T1000 (cell line): ENCODE measurements at places on chromosomes 4 and X.

DNA sequence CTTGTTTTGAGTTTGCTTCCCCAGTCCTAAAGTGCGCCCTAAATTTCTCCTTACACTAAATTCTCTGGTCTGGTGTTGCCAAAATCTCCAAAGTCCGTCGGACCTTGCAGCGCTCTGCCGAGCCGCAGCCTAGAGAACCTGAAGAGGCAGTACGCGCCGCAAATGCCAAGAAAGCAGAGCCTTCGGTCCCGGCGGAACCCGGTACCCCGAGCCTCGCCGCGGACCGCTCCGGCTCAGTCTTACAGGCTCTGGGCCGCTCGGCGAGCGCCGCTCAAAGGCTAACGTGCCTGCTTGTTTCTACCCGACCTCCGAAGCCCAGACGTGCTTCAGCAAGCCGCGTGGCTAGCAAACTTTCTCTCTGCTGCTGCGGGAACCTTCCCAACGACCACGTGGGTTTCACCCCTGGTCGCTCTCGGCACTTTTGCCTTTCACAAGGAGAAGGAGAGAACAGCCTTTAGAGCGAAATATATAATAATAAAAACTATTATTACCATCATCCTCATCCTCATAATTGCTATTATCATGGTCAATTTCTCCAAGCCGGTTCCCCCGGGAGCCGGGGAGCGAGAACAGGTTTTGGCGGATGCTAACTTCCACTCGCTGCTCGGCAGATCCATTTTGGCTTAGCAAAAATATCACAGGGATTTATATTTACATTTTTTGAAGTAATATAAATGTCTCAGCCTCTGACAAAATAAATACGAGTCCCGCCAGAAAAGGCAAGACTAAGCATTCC lies 2.2 kb upstream of the HTR2C start:
- DNase-seq: no peak

DNA sequence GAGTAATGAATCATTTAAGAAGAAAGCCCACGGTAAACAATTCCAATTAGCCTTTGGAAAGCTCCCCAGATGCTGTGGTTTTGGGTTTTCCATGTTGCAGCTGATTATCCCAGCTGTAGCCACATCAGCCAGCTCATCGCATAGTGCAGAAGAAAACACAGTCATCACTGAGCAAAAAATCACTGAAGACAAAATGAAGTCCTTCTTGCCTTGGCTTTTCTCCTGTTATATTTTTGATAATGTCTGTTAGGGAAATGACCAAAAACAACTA lies 193.0 kb upstream of the C1QTNF7 start:
- DNase-seq: peak; percentile 84

DNA sequence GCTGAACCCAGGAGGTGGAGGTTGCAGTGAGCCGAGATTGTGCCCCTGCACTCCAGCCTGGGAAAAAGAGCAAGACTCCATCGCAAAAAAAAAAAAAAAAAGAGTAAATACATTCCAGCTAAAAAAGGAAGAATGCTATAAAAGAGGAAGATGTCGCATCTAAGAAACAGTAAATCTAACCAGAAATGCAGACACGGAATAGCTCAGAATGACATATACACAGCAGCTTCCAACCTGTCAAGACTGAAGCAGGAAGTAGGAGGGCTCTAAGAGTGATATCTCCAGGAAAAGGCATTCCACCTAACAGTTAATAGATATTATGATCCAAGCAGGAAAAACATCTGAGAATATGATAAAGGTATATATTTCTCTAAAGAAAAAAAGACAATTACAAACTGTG lies 16.0 kb downstream of the CLOCK start:
- no peak for DNase-seq

DNA sequence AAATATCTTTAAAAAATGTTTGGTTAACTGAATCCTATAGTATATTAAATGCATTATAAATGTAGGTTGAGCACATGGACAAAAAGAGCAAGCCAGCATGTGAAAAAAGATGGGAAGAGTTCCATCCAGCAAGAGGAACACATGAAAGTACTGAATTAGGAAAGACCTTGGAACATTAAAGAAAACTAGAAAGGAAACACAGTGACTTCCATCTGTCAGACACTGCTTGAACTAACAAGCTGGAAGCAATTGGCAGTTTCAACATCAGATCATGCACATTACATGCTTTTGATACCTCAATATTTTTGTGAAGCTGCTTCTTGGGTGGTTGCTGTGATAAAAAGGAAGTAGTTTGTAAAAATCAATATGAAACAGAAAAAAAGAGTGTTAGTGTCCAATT lies 626.8 kb upstream of the GNPDA2 start:
- DNase-seq: no peak

DNA sequence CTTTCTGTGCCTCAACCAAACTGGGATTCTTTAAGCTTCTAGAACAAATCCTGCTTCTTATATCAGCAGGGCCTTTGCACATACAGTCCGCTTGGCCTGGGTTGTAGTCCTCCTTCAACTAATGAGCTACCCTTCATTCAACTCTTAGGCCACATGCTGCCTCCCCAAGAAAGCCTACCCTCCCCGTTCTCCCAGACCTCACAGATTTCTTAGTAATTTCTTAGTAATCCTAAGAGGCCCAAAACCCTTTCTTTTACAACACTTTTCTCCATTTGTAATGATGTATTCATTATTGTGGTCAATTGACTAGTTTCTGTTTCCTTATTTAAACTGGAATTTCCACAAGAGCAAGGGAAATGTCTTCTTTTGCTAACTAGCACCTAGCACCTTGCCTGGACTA lies 233.1 kb downstream of the PPP1R2C start:
- DNase-seq: no peak

- DNase-seq: no peak
Observed at GRCh38 chrX:11180571-11180970, 69.4 kb downstream of the HCCS start.

GRCh38 chr4:123856689-123857545 lies 460.3 kb downstream of the SPRY1 start:
- no peak for DNase-seq
